ENCODE measurements at places on chromosomes 5 and 9.
A peak's percentile ranks its signal among the peaks of the same experiment; 100 is the strongest.

DNA sequence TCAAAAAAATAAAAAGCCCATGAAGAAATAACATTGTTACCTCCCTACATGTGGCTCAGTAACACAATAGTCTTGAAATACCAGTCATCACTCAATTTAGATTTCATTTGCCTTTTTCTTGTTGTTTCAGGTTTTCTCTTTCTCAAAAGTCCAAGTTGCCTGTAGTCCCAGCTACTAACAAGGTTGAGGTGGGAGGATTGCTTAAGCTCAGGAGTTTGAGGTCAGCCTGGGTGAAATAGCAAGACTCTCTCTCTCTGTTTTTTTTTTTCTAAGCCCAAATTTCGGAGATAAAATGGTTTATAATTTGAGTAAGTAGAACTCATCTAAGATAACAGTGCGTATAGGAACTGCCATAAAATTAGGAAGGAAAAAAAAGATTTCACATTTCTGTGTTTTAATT is 17.5 kb upstream of the NDUFS4 start:
- DNase-seq: no peak

DNA sequence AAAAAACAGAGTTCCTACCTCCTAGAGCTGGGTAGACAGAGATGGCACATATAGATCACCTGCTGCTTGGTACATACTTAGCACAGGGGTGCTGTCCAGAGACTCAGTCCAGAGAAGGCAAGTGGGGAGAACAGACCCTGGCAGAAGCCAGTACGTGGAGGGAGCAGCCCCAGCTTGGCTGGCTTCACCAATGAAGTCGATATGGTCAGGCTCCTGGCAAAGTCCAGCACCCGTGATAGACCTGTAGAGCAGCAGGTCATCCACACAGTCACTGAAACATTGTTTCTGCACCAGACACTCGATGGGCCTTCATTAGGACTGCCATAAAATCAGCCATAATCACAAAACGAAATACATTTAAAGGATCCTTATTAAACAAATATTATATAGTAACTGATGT is 45.8 kb downstream of the WHRN start:
- no peak for DNase-seq

GRCh38 chr5:160494451-160494850 is 72.8 kb downstream of the PTTG1 start:
- DNase-seq: no peak

- peak; percentile 45 for DNase-seq
Measured at GRCh38 chr9:99266255-99267023, 44.4 kb downstream of the SEC61B start.
